Left renal pelvis (tissue), 4 donors: ENCODE measurements at places on chromosomes 16 and 17. TPM values are rescaled to one million over a fixed set of nuclear protein-coding genes. Genes with fewer than 3 reads are reported as not detected.

DNA sequence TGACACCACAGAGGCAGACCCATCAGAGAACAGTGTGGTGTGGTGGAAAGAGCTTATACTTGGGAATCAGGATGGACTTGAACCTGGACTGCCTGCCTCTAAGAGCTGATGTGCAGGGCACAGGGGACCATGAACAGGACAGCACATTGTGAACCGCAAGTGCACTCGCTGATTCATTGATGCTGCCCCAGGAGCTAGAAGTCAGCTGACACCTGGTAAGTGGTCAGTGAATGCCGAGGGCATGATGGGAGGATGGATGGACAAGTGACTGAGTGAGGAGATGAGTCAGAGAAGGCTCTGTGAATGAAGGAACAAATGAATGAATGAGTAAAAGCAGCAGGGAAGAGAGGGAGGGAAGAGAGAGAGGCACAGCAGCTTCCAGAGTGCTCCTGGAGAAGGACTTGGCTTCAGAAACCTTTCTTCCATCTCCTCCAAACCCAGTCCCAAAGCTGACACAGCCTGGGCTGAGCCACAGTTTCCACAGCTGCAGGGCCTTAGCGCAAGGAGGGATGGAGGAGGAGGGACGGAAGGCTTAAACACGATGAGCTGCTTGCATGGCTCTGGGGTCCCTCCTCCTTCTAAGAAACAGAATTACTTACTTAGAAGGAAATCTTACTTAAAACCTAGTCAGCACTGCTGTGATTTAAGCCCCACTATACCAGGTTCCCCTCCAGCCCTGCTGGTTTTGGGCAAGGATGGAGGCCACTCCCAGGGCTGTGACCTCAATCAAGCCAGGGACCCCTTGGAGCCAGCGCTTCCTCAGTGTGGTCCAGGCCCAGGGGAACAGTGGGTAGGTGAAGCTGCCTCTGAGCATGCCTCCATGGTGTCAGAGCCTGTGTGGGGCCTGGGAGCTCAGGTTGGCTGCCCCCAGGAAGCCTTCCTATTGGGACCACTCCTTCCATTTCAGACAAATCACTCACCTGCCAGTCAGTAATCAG, 184.6 kb downstream of the TMEM132E start:
- no peak for DNase-seq

SHBG gene
- polyA plus RNA-seq = 4.5 TPM

- no peak for DNase-seq
These were observed 43.6 kb upstream of the MED9 start for GRCh38 chr17:17433000-17433703.

NOTUM gene
- 2.2 TPM for polyA plus RNA-seq

ABCC11 gene
- polyA plus RNA-seq = 0.26 TPM

PITPNC1 gene
- polyA plus RNA-seq = 25.7 TPM

SLFN13 gene
- 28.3 TPM for polyA plus RNA-seq
